ENCODE measurements at places on chromosomes 12 and 14. TPM values are rescaled to one million over a fixed set of nuclear protein-coding genes. Genes with fewer than 3 reads are reported as not detected.

The AMDHD1 gene
- total RNA-seq, result not detected

DNA sequence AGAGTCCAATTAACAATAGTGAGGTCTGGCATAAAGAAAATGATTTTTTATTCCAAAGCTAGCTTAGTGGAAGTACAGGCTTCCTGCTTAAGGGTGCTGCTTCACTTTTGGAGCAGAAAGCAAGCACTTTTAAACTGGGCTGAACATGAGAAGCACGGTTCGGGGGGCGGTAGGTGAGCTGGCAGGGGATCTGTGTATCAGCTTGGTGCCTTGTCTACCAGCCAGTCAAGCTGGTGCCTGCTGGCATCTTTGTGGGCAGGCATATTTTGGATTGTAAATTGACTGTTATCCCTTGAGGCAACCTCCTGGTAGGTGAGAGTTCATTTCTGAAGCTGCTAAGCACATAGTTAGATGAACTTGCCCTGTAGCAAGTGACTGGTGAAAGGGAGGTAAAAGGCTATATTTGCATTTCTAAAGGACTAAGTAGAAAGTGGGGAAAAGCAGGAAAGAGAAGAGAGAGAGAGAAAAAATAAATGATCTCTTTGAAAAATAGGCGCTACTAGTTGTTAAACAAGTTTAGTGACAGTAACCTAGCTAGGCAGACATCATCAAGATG lies 121.1 kb upstream of the SYT10 start:
- DNase-seq, result no peak

DNA sequence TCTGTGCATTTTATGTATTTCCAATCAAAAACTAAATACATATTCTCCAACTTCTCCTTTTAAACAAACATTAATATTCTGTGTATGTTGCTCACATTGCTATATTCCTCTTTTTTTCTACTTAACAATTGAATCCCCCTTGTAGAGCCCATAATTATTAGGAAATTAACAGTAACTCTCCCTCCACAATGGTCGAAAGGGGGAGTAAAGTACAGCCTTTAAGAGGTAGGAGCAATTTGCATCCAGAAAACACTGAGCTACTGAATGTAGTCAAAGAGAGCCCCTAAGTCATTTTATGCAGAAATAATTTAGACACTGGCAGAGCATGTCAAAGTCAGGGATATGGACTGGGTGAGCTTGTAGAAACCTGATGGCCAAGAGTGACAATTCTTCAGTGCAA lies 57.2 kb upstream of the SCN8A start:
- DNase-seq, result peak; percentile 32

DNA sequence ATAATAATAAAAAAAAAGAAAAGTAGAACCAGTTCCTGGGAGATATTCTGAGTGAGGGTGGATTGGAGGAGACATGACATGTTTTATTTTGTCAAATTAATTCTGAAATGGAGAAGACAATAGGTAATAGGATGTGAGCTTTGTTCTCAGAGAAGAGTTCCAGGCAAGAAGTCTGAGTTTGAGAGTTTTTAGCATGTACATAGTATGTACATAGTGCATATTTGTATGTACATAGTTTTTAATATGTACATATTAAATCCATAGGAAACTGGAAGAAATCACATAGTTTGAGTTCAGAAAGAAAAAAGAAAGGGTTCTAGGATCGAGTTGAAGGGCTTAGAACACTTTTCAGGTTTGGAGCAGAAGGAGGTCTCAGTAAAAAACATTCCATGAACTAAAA lies 47.5 kb downstream of the LRFN5 start:
- no peak for DNase-seq

DNA sequence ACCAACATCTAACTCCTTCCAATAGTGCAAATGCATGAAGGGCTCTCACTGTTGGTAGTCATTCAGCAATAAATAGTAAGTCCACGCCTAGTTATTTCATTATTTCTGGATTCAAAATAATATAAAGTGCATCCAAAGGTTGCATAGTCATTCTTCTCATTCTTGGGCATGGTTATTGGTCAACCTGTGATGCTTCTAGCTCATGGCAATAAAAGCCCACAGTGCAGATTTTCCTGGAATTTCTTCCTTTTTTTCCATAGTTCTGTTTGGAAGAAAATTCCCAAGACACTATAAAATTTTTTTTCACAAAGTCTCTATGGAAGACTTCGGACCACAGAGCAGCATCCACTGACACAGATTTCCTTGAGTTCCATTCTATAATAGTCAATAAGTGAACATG lies 7.6 kb downstream of the CD69 start:
- no peak for DNase-seq
